GM23248 (cell line): ENCODE measurements at places on chromosomes 7 and 10. TPM values are rescaled to one million over a fixed set of nuclear protein-coding genes. Genes with fewer than 3 reads are reported as not detected.

- DNase-seq: peak; percentile 54
These were observed 36.7 kb upstream of the ABLIM1 start for GRCh38 chr10:114694752-114695151.

DNA sequence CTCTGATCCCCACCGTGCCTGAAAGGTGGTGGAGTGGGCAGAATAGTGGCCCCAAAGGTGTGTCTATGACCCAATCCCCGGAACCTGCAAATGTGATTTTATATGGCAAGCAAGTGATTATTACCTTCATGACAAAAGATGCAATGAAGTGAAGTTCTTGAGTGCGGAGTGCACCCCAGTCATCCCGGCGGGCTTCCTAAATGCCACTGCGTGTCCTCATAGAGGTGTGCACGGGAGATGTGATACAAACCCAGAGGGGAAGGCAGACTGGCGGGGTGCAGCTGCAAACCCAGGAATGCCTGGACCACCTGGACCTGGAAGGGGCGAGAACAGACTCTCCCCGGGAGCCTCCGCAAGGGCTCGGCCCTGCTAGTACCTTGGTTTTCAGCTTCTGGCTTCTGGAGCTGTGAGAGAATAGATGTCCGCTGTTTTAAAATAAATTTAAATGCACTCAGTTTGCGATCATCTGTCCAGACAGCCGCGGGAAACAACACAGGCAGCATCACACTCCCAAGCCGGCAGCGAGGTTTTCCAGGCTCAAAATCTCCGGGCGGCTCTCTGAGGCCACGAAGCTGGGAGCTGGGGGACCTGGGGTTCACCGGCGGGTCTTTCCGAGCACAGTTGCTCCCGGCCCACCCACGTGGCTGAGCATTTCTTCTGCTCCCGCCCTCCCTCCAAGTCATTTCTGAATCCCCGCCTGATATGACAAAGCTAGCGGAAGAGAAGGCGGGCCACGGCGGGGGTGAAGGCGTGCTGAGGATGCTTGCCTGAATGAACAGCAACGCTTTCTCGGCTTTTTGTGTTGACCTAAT is 50.4 kb upstream of the EBF3 start:
- DNase-seq: no peak

- peak; percentile 35 for DNase-seq
These were observed 178.6 kb downstream of the RPS24 start for GRCh38 chr10:78212060-78212785.

DNA sequence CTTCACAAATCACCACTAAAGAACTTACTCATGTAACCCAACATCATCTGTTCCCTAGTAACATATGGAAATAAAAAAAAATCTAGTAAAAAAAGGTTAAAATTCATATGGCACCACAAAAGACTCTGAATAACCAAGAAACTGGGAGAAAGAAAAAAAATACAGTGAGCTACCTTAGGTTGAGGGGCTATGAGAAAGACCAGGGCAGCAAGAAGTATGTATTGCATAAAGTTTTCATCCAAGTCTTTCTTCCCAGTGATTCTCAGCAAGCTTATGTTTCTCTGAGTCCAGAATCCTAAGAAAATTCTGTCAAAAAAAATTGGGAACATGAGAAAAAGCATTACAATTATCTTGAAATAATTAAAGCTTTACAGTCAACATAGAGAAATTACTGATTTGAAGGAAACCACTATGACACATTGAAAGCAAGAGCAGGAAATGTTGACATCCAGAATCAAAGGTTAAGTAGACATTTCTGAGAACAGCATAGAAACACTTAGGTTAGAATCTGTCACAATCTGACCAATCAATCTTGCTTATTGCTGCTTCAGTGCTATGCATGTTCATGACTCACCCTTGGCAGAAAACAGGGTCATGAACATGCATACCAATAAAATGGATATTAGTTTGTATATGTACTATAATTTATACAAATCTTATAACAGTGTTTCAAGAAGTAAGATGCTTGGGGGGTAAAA is 494.0 kb upstream of the POT1 start:
- no peak for DNase-seq

- no peak for DNase-seq
These were observed 10.8 kb downstream of the TMEM120A start for GRCh38 chr7:75983471-75984129.

- no peak for DNase-seq
These were observed 123.1 kb downstream of the CLEC2L start for GRCh38 chr7:139646566-139646965.

GRCh38 chr10:25017661-25018060 is 1.2 kb downstream of the THNSL1 start:
- no peak for DNase-seq

GRCh38 chr7:48424731-48425130 is 253.5 kb downstream of the ABCA13 start:
- DNase-seq: peak; percentile 16

DNAJC12 gene
- total RNA-seq: 0.76 and 3.4 TPM in 2 replicates

- no peak for DNase-seq
These were observed 21.0 kb downstream of the ANXA11 start for GRCh38 chr10:80184291-80184690.

OR2A12 gene
- not detected in 2 replicates for total RNA-seq

- DNase-seq: no peak
These were observed 42.6 kb downstream of the DRGX start for GRCh38 chr10:49353026-49353894.

GPRIN2 gene
- total RNA-seq: not detected in 2 replicates

ATG9B gene
- not detected in 2 replicates for total RNA-seq

DNA sequence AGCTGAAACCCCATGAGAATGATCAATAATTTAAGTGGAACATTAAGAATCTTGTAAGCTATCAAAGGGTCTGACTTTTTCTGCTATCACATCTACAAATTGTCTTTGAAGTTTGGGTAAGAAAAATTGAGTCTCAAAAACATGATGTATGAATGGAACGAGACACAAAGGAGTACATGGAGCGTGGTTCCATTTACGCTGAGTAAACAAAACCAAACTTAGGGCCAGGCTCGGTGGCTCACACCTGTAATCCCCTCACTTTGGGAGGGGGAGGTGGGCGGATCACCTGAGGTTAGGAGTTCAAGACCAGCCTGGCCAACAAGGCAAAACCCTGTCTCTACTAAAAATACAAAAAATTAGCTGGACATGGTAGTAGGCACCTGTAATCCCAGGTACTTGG is 24.3 kb downstream of the SMC3 start:
- DNase-seq: no peak

HABP2 gene
- not detected in 2 replicates for total RNA-seq

MYL7 gene
- not detected in 2 replicates for total RNA-seq

- peak; percentile 96 for DNase-seq
These were observed 10.0 kb downstream of the KLF6 start for GRCh38 chr10:3774814-3775695.

DNA sequence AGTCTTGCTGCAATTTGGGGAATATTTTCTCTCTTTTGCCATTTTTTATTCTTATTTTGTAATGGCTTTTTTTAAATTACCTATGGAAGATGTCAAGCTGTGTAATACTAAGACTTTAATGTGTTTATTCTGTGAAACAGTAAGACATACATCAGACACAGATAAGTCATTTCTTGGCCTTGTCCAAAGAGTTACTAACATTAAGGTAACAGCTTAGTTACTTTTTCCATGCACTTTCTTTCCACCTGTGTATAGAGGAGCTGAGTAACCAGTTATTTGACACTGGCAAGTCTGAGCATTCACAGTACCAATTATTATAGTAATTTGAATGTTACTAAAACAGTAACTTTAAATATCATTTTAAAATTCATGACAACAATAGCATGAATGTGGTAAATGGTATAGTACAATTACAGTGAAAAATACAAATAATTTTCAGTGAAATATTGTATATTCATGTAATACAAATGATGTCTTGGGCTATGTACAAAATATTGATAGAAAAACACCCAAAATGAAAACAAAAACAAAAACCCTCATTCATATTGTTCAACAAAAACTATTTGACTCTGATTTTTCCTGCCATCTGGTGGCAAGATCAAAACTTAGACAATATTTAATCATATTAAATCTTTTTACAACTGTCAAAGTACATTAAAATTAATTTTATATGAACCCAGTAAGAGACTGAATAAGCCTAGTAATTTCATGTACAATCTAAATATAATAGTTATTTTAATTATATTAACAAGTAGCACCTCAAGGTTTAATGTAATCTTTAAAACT is 259.8 kb upstream of the SEMA3A start:
- peak; percentile 29 for DNase-seq

OR2A42 gene
- total RNA-seq: 0.25 and 0.32 TPM in 2 replicates

DNA sequence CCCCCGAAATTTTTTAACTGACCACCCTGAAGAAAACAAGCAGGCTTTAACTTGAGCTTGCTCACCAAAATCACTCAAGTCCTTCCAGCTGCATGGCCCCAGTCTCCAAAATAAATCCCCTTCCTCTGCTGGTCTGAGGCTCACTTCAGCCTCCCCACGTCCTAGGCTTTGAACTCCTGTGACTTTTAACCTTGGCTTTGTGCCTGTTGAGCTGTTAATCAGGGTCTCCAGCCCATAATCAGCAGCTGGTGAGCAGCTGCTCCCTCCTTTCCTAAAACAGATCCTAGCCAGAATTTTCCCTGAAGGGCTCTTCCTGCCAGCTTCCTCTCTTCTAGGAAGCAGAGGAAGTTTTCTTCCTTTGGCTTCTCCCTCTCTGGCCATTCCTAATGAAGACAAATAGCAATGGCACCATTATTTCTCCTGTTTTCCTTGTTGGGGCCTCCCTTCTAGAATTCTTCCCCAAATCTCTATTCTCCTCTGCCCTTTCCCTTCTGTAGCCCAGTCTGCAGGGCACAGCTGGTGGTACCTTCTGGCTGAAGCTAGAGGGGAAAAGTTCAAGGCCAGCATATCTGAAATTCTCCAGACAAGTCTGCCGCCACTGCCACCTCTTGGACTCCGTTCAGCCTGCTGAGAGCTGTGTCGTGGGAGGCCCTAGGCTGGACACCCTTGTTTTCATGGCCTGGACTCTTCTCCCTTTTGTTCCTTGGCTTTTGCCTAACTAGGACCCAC is 152.1 kb downstream of the NOC3L start:
- no peak for DNase-seq

GRCh38 chr7:99244939-99245338 is 27.7 kb upstream of the MYH16 start:
- peak; percentile 83 for DNase-seq

GRCh38 chr7:65971021-65971420 is 11.0 kb downstream of the GUSB start:
- no peak for DNase-seq

GRCh38 chr10:51224671-51225161 is 150.4 kb downstream of the PRKG1 start:
- peak; percentile 86 for DNase-seq

DNA sequence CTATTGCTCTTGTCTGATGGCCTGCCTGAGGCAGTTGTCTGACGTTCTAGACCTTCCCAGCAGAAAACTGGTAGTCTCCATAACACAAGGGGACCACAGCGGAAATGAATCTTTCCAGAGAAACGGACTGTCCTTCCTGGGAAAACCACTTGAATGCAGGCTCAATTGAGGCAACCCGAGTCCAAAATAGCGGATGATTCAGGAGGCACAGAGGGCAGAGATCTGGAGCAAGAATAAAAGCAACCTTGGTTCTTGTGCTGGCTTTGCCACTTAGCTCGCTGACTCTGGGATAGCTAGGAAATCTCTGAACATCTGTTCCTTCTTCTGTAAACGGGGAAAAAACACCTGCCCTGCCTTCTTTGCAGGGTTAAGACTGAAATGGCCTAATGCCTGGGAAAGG is 178.8 kb downstream of the NEURL1 start:
- DNase-seq: no peak

DNA sequence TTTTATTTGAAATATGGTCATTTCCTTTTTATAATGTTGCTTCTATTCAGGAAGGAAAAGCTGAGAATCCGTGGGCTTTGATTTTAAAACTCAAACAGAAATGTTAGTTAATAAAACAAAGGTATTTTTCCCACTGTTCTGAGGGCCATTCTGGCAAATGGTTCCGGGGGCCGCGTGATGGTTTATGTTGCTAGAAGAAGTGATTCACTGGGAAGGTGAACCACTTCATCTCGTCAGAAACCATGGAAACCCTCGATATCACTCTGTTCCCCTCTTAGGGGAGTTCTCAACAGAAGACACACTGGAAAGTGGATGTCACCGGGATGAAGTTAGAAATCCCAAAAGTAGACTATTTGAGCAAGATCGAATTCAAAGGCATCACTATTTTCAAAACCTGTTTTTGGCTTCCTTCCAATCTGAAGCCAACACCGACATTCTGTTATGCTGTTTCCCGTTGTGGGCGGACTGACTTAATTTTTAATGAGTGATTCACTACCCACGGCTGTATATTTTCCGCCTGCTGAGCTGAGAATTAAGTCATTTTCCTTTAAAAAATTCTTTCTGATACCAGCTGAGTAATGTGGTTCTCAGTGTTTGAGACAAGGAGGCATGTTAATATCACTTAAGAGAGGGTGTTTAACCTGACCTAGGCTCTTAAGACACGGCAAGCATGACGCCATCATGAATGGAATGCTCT is 84.1 kb downstream of the PTPRE start:
- DNase-seq: peak; percentile 91

RET gene
- total RNA-seq: not detected in 2 replicates

- DNase-seq: no peak
These were observed 139.1 kb downstream of the MARCHF5 start for GRCh38 chr10:92430103-92430502.

PRF1 gene
- total RNA-seq: not detected in 2 replicates

DNA sequence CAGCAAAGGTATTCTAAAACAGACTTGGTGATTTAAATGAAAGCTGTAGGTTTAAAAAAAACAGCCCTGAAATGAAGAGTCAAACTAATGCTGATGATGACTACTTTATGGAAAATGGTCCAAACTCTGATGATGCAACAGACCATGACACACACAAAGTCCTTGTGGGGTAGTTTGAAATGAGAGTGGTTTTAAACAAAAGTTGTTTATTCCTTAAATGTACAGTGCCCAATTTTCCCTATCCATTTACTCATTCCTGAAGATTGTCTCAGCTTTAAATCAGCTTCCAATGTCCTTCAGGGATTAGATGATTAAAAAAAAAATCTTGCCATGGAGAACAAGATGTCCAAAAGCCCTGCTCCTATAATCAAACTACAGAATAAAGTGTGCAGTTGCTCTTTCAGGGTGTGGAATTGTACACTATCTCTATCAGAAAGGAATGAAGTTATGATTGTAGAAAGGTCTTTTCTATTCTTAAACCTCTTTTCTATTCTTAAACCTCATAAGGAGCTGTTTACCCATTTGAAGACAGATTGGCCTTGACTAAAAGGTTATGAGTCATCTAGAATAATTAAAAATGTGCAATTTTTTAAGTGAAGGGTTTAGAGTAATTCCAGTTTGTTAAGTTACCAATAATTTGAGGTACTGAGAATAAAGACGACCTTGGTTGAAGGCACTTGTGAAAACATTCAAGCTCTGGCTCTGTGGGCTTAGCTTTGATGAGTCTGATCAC is 70.2 kb upstream of the ITGA8 start:
- peak; percentile 88 for DNase-seq

C10orf105 gene
- not detected in 2 replicates for total RNA-seq

- DNase-seq: no peak
These were observed 117.1 kb downstream of the DYNC2I1 start for GRCh38 chr7:158973440-158973839.

DNA sequence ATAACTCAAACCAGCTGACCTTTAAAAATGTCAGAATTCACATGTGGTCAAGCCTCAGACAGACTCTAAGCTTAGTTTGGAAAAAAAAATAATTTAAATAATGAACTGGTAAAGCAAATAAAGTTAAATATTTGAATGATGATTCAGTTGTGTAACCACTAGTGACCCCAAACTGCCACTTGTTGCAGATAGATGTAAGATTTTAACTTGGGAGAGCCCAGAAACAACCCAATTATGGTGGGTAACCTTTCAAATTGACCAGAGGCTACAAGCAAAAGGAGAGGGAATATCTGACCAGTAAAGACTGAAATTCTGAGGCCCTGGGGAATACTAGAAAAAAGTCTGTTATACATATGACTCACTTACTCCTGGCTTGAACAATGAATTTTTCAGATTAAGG is 268.1 kb downstream of the HPSE2 start:
- peak; percentile 17 for DNase-seq

NUTM2B gene
- 0.76 TPM in 1 of 2 replicates, not detected in the other for total RNA-seq

IRF5 gene
- under 0.01 and 1.6 TPM in 2 replicates for total RNA-seq
